Foreskin fibroblast (primary cell): ENCODE measurements at places on chromosomes 5 and 9.

DNA sequence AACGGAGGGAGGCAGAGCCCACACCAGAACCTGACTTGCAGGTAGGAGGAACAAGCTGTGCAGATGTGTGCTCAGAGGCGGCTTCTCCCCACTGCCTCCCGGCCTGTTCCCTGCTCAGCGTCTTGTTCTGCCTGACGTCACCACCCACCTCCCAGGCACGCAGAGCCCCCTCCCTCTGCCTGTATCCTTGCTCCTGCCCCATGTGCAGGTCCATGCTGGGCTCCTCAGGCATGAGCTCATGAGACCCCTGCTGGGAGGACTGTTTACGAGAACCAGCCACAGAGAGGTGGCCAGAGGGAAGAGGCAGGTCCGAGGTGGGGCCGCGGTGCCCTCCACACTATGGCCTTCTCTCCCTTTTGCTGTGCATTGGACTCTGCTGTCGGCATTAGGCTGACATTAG lies 45.5 kb downstream of the SLC6A3 start:
- no peak for DNase-seq

GRCh38 chr9:127130235-127130634 lies 7.8 kb upstream of the ANGPTL2 start:
- no peak for DNase-seq

DNA sequence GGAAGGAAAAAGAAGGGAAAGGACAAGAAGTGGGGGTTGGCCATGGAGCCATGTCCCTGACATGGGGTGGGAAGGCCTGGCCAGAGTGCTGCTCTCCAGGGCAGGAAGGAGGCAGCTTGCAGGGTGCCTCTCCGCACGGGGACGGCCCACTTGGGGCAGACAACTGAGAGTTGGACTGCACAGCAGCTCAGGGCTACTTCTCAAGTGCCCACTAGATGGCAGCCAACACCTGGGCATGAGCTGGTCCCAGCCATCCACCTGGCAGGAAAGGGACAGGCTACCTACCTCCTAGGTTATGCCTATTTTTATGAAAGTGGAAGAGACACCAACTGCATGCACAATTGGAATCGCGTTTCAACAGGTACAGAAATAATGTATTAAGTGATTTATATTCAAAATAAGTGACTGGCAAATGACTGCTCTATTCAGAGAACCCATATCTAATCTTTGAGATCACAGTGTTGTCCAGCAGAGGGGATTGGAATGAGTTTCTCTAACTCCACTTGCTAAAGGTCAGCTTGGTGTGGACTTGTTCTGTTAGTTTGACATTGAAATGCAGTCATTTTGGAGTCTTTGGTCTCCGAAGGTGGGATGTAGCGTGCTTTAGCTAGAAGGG lies 113.4 kb downstream of the SYK start:
- DNase-seq = peak; percentile 87

GRCh38 chr9:132200706-132201105 lies 38.8 kb downstream of the NTNG2 start:
- DNase-seq = no peak

DNA sequence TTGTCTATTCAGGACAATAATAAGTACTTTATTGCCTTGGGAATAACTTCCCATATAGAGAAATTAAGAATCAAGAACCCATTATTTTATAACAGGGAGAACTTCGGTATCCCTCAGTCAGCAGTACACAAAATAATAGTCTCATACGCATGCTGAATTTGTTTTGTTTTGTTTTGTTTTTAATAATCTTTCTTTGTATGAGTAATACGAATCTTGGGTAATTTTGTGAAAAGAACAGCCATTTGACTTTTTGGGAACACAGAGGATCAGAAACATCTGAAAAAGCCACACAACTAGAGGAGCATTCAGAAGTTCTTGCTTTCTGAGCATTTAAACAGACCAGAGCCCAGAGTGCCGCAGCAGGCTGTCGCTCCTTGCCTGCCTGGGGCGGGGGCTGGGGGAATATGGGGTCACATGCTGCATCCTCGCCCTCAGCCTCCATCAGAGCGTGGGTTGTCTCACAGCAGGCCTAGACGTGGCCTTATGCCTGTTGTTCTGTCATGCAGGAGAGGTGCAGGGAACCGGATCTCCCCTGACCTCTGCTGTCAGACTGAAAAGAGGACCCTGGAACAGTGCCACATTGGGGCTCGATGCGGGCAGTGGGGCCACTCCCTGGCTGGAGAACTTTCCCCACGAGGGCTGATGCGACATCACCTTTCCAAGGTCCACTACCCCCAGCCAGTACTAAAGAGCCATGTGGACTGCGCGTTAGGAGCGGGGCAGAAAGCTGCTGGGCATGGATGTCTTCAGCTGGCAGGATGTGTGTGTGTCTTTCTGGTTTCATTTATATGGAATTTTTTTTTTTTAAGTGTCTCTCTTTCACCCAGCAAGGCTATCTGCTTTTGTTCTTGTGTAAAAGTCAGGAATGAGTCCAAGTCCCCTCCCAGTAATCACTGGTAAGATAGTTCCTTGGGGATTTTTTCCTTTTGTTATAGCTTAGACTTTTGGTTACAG lies 133.4 kb upstream of the OTULINL start:
- no peak for DNase-seq

- DNase-seq = no peak
These were observed 564 bp upstream of the AIF1L start for GRCh38 chr9:131095666-131096268.

GRCh38 chr9:135746565-135746964 lies 44.6 kb downstream of the KCNT1 start:
- no peak for DNase-seq

GRCh38 chr9:113493203-113493520 lies 29.6 kb downstream of the RGS3 start:
- no peak for DNase-seq

DNA sequence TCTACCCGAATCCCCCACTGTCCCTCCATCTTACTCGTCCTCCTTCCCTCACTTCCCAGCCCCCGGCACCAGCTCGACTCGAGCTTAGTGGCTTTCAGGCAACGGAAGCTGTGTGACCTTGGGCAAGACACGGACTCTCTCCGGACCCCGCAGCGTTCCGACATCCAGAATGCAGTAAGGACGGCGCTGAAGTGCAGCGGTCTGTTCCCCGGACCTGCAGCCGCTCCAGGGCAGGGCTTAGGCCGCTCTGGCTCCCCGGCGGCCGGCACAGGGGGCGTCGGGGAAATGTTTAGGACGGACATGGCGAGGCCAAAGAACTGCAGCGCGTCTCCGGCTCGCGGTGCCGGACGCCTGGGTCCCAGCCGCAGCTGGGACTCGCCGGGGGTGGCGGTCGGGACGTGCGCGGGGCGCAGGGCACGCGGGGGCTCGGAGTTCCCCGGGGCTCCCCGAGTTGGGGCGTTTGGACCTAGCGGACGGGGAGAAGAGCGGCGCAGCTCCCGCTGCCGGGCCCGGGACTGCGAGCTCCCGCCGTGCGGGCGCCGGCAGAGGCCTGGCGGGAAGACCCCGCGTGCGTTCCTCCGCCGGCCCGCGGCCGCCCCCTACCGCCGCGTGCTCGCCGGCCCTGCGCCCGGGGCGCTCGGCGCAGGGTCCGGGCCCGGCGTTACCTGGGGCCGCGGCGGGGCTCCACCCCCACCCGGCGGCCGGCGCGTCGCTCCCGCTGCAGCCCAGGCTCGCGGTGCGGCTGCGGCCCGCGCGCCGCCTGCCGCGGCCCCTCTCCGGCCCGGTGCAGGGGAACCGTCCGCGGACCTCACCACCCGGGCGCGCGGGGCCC lies 5.6 kb upstream of the RNF44 start:
- no peak for DNase-seq

DNA sequence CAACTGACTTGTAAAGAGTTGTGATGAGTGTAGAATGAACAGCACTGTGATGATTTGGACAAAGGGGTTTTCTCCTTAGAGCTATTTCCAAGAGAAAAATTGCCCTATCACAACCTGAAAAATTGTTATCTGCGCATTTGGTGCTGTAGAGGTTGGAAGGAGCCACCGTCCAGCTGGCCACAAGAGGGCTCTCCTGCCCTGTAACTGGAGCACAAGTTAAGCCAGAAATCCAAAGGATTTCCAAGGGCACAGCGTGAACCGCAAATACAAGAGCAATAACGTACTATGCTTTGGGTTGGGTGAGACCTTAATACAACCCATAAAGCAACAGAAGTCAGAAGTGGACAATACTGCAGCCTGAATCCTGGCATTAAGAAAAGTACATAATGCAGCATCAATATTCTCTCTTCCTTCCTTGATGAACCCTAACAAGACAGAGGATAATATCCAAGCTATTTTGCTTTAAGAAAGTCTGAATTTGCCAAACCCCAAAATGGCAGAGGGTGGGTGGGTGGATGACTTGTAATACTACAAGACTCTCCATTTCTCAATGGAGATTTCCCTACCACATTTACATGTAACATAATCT lies 56.8 kb upstream of the SMIM32 start:
- peak; percentile 67 for DNase-seq

GRCh38 chr9:122810306-122810946 lies 10.5 kb downstream of the OR1K1 start:
- DNase-seq = peak; percentile 61

DNA sequence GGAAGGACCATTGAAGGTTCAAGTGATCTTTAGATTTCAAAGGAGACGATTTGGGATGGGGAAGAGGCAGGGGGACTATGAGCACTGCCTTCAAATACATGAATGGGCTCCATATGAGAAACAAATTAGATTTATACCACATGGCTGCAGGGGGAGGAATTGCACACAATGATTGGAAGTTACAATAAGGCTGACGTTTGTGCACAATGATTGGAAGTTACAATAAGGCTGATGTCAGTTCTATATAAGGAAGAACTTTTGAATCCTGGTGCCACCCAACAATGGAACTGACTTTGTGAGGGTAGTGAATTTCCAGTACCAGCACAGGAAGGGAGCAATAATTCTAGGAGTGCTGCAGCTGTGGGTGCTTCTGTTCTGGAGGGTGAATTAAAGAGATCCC lies 95.7 kb upstream of the PTGER4 start:
- DNase-seq = no peak
